ENCODE measurements at places on chromosomes 3 and 15.

DNA sequence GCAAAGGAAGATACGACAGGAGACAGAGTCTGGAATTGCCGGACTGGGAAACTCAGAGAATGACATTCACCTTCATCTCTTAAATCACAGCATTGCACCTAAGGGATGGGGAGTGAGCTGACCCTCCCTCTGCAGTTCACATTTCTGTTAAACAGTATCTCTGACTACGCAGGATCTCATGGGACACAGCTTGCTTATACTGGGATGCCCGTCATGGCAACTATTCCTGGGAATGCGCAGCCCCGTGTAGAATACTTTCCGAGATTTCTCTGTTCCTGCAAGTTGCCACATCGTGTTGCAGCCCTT, 232.5 kb upstream of the HES1 start:
- no peak for DNase-seq

DNA sequence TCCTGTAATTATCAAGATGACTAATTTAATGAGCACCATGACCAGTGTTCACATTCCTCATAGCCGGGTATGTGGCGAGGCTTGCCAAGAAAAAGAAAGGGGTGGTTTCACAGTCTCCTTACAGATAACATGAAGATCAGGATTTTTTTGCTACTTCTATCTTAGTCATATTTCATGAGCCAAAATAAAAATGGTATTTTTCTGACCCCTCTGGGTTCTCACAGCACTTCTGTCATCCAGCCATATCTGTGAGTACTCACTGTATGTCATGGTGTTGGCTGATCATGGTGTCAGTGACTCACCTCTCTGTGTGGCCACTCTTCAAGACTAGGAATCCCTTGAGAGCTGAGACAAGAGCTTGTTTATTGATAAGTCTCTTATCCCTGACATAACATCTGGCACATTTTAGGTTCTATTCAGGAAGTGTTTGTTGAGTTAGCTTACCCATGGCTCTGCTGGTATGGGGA, 130.5 kb upstream of the LMCD1 start:
- no peak for DNase-seq

- DNase-seq = no peak
Observed at GRCh38 chr3:61565569-61565968, 4.2 kb downstream of the PTPRG start.

DNA sequence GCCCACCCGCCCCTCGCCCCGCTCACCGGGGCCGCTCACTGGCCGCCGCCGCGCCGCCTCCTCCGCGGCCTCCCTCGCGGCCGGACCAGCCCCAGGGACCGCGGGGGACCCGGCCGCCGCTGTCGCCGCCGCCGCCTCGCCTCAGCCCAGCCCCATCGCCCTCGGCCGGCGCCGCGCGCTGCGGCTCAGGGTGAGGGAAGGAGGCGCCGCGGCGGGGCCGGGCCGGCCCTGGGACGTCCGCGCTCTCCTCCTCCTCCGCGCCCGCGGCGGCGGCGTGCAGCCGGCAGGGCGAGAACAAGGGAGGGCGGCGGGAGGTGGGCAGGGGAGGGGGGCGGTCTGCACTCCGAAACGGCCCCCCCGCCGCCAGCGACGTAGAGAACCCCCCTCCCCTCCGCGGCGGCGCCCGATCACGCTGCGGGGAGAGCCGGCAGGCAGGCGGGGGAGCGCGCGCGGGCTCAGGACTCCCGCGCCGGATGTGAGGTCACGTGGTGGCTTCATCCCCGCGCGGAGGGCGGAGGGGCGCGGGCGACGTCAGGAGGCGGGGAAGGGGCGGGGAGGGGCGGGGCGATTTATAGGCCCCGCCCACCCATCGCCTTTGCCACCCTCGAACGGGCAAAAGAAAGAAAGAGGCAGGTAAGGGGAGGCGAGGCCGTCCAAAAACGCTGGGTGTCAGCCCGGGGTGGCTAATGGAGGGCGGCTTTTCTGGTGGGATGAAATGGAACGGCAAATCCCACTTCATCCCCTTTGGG, at the start of gene ATP13A3:
TSS of gene ATP13A3 (minus strand) at position 463 of the 749 bp plus-strand sequence. CDS start 24,812 bp downstream, outside the sequence.
- DNase-seq = peak; percentile 85

DNA sequence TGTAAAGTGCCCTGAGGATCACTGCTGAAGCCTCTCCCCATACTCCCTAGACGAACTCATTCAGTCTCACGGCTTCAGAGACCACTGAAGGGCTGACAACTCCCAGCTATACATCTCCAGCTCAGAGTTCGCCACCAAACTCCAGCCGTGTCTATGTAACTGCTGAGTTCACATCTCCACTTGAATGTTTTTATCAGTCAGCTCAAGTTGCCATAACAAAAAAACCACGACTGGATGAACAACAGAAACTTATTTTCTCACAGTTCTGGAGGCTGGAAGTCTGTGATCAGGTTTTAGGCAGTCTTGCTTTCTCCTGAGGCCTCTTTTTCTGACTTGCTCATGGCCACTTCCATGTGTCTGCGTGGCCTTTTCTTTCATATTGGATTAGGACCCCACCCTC, 223.0 kb upstream of the LRRFIP2 start:
- no peak for DNase-seq

DNA sequence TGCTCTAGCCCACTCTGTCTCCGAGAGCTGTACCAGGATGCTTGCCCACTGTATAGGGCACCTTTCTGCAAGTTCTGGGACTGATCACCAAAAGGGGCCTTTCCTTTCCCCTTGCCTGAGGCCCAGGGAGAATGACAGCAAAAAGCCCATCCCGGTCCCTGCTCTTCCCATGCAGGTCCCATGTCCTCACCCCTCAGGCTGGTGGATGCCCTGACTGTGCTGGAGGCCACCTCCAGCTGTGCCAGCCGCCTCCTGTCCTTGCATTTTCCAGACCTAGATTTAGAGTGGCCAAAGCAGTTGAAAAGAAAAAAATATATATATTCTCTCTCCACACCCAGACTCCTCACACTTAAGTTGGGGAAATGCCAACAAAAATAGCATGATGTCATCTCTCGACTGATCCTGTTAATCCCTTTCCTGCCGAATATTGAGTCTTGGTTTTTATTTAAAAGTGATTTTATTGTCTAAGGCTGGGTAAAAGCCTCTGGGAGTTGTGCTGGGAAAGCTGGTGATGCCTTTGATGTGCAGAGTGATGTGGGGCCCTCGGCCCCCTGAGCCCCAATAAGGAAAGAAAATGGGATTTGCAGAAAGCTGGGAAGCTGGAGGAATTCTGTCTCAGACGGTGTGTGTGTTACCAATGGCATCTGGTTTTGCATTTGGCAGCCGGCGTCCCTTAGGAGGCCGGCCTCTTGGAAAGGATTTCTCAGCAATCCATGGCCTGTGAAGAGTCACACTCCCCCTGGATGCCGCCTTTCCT, 29.3 kb upstream of the TPM1 start:
- no peak for DNase-seq

GRCh38 chr15:69410248-69410874, 3.8 kb upstream of the KIF23 start:
- no peak for DNase-seq

DNA sequence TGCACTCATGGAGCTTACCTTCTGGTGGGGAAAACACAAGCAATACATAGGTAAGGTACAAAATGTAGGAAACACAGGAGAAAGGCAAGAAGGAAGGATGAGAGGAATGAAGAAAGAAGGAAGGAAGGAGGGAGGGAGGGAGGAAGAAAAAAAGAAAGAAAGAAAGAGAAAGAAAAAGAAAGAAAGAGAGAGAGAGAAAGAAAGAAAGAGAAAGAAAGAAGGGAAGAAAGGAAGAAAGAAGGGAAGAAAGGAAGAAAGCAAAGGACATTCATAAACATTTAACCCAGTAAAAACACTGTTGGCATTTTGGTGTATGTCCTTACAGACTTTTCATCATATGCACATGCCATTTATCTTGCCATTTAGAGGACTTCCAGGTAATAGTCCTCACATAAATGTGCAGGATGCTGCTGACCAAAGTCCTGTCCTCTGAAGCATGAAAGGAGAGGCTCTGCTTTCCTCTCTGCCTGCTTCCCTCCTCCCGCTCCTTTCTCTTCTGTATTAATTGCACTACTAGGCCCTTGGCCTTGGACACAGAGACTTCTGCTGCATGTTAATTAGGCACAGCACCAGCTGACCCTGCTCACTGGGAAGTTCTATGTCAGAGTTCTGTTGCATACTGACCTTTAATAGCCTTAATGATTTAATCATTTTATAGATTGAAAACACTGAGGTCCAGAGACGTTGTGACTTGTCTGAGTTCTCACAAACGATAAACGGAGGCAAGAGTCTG, 29.7 kb upstream of the NDUFB4 start:
- DNase-seq = no peak

GRCh38 chr3:165918657-165918979, 81.4 kb upstream of the BCHE start:
- no peak for DNase-seq

DNA sequence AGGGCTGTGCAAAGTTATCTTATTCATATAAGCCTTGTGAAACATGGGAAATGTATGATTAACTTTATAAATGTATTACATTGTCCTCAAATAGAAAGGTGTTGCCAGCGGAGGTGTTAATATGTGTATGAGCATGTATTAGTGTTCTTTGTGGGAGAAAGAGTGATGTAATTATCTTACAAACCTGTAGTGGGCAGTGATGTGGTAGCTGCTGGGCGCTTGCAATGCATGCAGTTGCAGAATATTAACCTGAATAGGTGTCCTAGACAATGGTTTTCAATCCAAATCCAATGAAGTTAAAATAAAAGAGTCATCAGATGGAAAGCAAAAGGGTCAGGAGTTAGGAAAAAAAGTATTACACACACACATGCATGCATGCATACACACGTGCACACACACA, 881.3 kb upstream of the CADM2 start:
- DNase-seq = no peak

DNA sequence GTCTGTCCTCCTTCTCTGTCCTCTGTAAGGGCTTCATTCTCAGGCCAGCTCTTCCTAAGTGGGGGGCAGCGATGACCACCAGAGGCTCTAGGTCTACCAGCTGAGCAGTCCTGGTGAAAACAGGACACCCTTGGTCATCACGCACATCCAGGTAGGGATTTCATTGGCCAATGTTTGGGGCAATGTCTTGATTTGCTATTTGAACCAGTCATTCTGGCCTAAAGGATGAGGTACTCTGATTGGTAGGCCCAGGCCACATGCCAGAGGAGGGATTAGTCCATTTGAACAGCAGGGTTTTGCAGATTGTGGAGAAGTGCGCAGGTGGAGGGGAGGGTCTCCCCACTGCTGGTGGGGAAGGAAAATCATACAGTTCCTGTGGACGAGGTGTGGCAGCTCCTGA, 57.3 kb downstream of the PLXNA1 start:
- DNase-seq = no peak

DNA sequence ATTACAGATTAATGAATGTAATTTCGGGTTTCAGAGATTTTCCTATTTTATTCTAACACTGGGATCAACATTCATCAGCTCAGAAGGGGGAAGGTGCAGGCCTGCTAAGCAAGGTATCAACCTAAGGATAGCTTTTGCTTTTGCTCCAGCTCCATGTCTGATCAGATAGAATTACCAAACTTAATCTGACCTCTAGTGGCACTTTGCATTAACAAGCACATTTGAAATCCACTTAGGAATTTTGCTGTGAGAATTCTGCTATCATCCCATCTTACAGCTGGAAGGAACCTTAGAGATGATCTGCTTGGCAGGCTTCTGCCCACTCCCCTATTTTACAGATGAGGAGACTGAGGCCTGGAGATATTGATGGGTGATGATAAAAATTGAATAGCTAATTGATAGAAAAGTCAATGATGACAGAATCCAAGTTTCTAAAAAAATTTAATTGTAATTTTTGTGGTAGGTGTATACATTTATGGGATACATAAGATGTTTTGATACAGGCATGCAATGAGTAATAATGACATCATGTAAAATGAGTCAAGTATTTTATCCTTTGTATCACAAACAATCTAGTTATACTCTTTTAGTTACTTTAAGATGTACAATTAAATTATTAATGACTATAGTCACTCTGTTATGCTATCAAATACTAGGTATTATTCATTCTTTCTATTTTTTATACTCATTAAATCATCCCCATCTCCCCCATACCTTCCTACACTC, 209.2 kb upstream of the ZPLD1 start:
- DNase-seq = no peak

DNA sequence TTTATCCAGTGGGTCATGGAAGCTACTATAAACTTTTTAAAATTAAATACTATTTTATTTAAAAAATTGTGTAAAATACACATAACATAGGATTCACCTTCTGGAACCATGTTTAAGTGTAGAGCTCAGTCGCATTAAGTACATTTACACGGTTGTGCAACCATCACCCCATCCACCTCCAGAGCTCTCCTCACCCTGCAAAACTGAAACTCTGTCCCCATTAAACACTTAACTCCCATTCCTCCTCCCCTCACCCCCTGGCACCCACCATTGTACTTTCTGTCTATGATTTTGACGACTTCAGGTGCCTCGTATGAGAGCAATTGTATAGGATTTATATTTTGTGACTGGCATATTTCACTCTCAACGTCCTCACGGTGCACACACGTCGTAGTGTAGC, 70.7 kb downstream of the APBA2 start:
- no peak for DNase-seq

DNA sequence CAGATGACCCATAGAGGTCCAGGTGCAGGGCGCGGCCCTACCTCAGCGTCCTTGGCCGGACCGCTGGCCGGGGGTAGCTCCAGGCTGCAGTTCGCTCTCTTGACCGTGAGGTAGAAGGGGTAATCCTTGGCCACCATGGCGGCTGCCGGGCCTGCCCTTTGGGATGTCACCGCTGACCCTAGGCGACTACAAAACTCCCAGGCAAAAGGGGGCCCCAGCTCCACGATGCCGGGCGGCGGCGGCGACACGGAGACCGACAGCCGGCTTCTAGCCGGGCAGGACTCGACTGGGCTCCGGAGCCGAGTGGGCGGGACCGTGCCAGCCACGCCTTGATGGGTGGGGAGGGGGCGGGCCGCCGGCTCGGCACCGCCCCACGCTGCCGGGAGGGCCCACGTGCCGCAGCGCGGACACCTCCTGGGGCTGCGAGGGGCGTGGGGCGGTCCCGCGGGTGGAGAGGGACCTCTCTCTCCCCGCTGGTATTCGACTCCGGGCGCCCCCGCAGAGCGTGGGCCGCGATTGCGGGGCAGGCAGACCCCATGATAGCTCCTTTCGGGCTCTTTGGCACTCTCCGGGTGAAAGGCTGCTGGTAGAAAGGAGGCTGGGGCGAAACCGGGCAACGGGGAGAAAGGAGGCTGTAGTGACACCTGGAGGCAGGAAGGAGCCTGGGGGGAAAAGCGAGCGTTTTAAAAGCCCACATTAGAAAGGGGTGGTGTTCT, at the start of gene ARHGEF3:
TSS of gene ARHGEF3 (minus strand) at position 288 of the 716 bp plus-strand sequence. CDS start at position 137, 151 bp downstream.
- peak; percentile 77 for DNase-seq

DNA sequence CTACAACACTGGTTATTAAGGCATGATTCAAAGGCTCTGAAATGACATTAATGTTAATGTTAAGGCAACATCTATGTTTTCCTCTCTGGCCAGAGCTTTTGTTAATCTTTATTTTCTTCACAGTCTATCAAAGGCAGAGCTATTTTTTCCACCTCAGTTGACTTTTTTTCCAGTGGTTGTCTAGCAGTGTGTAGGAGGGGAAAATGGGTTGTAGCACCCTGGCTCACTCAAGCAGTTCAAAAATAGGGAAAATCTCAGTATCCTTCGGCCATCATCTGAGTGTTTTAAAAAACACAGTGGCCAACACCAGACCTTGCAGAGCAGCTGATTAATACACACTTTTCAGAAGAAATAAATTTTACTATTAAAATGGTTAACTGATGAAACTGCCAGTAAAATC, 21.4 kb downstream of the CBLB start:
- DNase-seq = no peak

- DNase-seq = no peak
Observed at GRCh38 chr3:97125902-97126499, 311.6 kb downstream of the EPHA6 start.

GRCh38 chr3:62134061-62134496, 239.3 kb downstream of the FEZF2 start:
- no peak for DNase-seq
